Stomach (tissue), 19 donors: ENCODE measurements at places on chromosomes 4 and X. TPM values are rescaled to one million over a fixed set of nuclear protein-coding genes. Genes with fewer than 3 reads are reported as not detected.

DNA sequence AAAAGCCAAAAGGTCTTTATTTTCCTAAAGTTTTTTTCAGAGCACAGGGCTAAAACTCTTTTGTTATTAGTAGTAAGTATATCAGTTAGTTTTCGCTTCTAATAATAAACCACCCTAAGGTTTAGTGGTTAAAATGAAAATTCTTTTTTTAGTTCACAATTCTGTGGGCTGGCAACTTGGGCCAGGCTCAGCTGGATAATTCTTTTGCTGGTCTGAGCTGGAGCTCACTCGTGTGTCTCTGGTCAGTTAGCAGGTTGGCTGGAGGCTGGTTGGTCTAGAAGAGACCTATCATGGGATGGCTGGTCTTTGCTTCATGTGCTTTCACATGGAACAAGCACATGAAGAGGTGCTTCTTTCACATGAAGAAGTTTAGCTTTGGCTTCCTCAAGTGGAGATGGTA, 227.1 kb upstream of the LCORL start:
- DNase-seq = no peak
- no peaks in the 10 kb centered on the region for H3K36me3 ChIP-seq
- H3K4me3 ChIP-seq = no peak overlapping the region

DNA sequence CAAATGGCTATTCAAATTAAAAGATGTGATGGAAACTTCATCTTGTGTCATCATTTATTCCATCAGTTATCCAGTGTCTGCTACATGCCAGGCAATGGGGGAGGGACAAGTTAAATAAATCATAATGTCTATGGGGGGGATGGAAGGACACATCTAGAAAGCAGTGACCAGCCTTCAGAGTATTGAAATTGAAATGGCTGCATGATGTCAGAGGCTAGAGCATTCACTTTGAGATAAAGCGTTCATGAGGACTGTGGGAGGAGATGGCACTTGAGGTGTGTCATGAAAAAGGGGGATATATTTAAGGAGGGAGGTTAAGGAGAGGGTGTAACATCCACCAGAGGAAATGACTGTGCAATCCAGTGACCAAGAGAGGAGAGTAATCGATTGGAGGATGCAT, 50.6 kb downstream of the SLIT2 start:
- no peak overlapping the region for H3K4me3 ChIP-seq
- no peak overlapping the region for H3K27ac ChIP-seq
- no peaks in the 10 kb centered on the region for H3K27me3 ChIP-seq
- no peaks in the 10 kb centered on the region for H3K36me3 ChIP-seq
- no peak for DNase-seq
- no peaks in the 10 kb centered on the region for H3K4me1 ChIP-seq

DNA sequence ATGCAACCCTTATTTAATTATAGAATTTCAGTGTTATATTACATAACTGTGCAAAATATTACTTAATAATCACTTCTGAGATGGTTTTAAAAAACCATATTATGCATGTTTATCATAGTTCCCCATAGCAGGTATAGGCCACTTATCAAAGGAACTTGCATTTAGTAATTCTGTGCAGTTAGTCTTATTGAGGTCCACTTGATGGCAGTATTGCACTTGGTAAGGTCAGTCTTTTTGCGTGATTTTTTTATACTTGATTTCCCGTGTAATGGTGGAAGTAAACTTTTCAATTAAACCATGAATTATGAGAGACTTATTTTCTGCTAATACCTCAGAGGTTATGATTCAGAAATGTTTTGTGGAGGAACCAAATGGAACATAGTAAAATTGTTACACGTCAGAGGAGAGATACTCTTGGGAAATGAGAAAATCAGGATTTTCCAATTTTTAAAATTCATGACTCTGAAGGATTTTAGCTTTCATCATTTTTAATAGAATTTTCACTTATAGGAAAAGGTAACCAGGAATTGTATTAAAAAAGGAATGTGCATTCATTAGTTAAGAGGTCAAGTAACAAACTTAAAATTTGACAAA, 230.0 kb downstream of the CCSER1 start:
- no peaks in the 10 kb centered on the region for H3K27me3 ChIP-seq
- no peaks in the 10 kb centered on the region for H3K4me1 ChIP-seq
- DNase-seq = no peak
- H3K36me3 ChIP-seq = no peaks in the 10 kb centered on the region

- H3K27me3 ChIP-seq = no peaks in the 10 kb centered on the region
- H3K4me3 ChIP-seq = no peak overlapping the region
- peaks cover 47% of the 10 kb centered on the region for H3K4me1 ChIP-seq
- H3K36me3 ChIP-seq = peaks cover 33% of the 10 kb centered on the region
- H3K27ac ChIP-seq = peak overlapping the region; percentile 87
- DNase-seq = no peak
Measured at GRCh38 chr4:76708971-76709771, 188.8 kb downstream of the SOWAHB start.

DNA sequence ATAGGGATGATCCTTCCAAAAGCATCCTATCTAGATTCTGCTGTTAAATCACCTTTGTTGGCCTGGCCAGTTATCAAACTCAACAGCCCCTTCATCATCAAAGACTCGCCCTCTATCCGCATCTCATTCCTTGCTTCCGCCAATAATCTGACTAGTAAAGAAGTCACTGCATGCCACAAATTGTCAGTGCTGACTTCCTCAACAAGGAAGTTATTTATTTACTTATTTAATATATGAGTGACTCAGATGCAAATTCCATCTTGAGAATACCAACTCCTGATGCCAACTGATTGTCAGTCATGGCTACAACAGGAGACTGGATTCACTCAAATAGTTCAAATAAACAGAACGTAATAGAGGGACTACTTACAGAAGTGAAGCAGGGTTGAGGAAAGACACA, 283.8 kb downstream of the TRIML1 start:
- no peak for DNase-seq
- H3K4me1 ChIP-seq = no peaks in the 10 kb centered on the region
- no peak overlapping the region for H3K27ac ChIP-seq
- H3K4me3 ChIP-seq = no peak overlapping the region
- H3K36me3 ChIP-seq = no peaks in the 10 kb centered on the region
- H3K27me3 ChIP-seq = no peaks in the 10 kb centered on the region

Gene FABP2
- total RNA-seq = not detected
